Upper lobe of right lung (tissue), 1 donor: ENCODE measurements at places on chromosomes 16 and 17. TPM values are rescaled to one million over a fixed set of nuclear protein-coding genes. Genes with fewer than 3 reads are reported as not detected.

DNA sequence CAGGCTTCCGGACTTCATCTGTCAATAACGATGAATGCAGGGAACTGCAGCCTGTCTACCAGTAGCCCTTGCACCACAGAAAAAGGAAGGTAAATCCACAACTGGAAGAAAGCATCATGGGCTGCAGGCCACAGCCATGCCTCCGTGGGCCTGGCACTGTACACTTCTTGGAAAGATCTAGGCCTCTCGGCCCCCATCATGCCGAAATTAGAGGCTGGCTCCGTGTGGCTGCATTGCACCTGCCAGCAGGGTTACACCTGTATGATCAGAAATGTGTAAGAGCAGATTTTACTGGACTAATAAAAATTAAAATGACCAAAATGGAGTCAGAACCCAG is 52.2 kb downstream of the SDK2 start:
- H3K4me3 ChIP-seq: no peak overlapping the region
- no peak overlapping the region for H3K27ac ChIP-seq
- no peaks in the 10 kb centered on the region for H3K27me3 ChIP-seq

Gene MAPT
- total RNA-seq: 5.1 TPM

GRCh38 chr17:65061646-65062045 is 5.1 kb upstream of the GNA13 start:
- no peaks in the 10 kb centered on the region for H3K27me3 ChIP-seq
- no peaks in the 10 kb centered on the region for H3K36me3 ChIP-seq
- H3K4me3 ChIP-seq: no peak overlapping the region
- H3K4me1 ChIP-seq: peaks cover 24% of the 10 kb centered on the region
- no peak for DNase-seq

- no peak overlapping the region for H3K4me3 ChIP-seq
- peaks cover 77% of the 10 kb centered on the region for H3K36me3 ChIP-seq
- H3K27me3 ChIP-seq: no peaks in the 10 kb centered on the region
- peaks cover 19% of the 10 kb centered on the region for H3K4me1 ChIP-seq
- DNase-seq: peak; percentile 82
- H3K27ac ChIP-seq: peak overlapping the region; percentile 60
Measured at GRCh38 chr16:67198238-67198734, 645 bp upstream of the ELMO3 start.

Gene TOM1L1
- total RNA-seq: 33.6 TPM

DNA sequence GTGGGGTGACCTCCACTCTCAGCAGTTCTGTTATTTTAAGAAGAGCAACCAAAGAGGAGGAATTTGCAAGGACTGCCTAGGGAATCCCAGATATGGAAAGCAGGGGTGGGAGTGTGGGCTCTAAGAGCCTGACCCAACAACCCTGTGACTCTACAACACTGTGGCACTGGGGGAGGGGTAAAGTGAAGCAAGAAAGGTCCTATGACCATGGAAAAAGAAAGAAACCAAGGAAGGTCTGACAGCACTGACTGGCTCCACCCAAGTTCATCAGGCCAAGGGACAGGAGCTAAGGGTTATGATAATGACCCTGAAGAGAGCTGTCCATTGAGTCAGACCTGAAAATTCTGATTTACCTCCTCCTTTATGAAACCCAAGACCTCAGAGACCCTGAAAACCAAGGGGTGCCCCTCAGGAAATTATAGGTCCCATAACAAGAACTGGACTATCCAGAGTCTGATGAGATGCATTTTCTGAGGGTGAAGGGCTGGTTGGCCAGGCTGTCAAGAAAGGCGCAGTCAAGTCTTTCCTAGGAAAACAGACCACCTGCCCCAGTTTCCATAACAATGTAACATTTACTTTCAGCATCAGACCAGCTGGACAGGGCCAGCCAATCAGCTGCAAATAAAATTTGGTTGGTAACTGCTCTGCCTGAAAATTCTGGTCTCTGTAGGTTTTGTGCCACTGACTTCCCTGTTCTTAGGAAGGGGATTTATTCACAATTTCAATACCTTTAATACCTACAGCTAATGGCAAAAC is 53.8 kb upstream of the MTMR4 start:
- no peak overlapping the region for H3K4me3 ChIP-seq
- no peaks in the 10 kb centered on the region for H3K27me3 ChIP-seq
- peak overlapping the region; percentile 26 for H3K27ac ChIP-seq

Gene NPB
- total RNA-seq: 0.55 TPM

GRCh38 chr17:8927395-8927794 is 38.1 kb downstream of the PIK3R5 start:
- no peaks in the 10 kb centered on the region for H3K27me3 ChIP-seq
- no peak overlapping the region for H3K27ac ChIP-seq
- no peaks in the 10 kb centered on the region for H3K36me3 ChIP-seq

DNA sequence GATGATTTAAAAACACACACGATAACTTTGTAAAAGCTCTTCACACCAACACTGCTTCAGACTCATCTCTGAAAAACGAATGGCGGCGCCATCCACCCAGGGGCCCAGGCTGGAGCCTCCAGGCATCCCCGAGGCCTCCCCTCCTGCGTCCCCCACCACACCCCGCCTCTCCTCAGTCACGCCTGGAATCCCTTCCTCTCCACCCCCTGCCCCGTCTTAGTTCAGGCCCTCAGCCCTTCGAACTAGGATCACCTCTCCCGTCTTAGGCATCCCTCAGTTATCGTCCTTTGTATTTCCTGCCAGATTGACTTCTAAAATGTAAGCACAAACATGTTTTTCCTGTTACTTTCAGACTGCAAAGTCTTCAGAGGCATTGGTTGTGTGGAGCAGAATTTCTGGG is 58.3 kb downstream of the NDEL1 start:
- DNase-seq: peak; percentile 51
- no peak overlapping the region for H3K4me3 ChIP-seq
- no peaks in the 10 kb centered on the region for H3K27me3 ChIP-seq
- peaks cover 70% of the 10 kb centered on the region for H3K36me3 ChIP-seq

- H3K4me3 ChIP-seq: no peak overlapping the region
- H3K36me3 ChIP-seq: no peaks in the 10 kb centered on the region
- no peak overlapping the region for H3K27ac ChIP-seq
- H3K4me1 ChIP-seq: peaks cover 8% of the 10 kb centered on the region
Measured at GRCh38 chr17:82793974-82794630, 42.2 kb downstream of the TBCD start.

GRCh38 chr16:88548131-88548874 is 21.9 kb upstream of the ZC3H18 start:
- DNase-seq: no peak
- H3K4me3 ChIP-seq: no peak overlapping the region
- H3K27ac ChIP-seq: no peak overlapping the region

Gene CTRL
- 0.96 TPM for total RNA-seq

Gene ADAM11
- total RNA-seq: 0.43 TPM
